HTR-8/SVneo (cell line): ENCODE measurements at places on chromosomes 12 and 14.

DNA sequence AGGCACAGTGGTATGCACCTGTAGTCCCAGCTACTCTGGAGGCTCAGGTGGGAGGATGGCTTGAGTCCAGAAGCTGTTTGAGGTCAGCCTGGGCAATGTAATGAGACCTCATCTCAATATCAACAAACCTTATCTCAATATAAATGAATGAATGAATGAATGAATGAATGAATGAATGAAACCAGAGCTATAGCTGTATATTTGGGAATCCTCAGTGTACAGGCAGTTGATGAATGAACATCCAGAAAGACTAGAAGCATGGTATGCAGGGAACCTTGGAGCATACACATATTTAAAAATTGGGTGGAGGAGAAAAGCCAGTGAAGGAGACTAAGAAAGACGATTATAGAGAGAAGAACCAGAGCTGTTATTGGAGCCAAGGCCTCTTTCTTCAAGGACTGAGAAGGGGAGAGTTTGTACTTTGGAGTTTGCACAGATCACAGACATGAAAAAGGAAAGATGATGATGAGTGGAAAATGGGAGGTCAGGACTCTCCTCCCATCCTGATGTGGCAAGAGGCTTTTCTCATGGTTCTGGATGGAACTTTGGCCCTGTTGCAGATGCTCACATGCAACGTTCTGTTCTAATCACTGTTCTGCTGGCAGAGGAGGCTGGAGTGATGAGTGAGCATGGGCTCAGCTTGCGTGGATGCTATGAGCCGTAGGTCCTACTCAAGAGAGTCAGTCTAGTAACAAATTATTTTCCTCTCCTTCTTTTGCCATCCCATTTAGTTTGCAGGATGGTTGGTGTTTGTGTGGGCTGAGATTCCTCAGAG lies 114.4 kb downstream of the PRKCH start:
- DNase-seq, result no peak

- peak; percentile 31 for DNase-seq
Measured at GRCh38 chr12:74021937-74022336, 515.7 kb upstream of the ATXN7L3B start.

- DNase-seq, result no peak
Measured at GRCh38 chr12:90335566-90335965, 619.4 kb downstream of the CCER1 start.

DNA sequence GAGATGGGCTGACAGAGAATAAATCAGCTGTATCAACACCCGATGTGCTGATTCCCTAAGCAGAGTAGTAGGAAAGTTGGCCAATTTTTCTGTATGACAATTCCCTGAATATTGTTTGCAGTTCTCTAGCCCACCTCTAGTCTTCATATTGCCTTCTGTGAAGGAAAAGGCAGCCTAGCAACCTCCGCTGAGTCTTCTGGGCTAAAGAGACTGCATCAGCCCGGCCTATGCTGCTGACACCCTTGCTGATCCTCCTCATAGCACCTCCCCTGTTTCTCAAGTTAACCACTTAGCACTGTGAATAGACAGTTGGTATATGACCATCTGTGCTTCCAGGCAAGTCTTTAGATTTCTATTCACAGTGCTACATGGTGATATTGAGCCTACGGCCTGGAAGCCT lies 161.1 kb upstream of the EGLN3 start:
- DNase-seq, result no peak
